ENCODE measurements at places on chromosomes 11 and 22.

- no peak for DNase-seq
Observed at GRCh38 chr11:47136327-47136726, 40.4 kb downstream of the ARFGAP2 start.

DNA sequence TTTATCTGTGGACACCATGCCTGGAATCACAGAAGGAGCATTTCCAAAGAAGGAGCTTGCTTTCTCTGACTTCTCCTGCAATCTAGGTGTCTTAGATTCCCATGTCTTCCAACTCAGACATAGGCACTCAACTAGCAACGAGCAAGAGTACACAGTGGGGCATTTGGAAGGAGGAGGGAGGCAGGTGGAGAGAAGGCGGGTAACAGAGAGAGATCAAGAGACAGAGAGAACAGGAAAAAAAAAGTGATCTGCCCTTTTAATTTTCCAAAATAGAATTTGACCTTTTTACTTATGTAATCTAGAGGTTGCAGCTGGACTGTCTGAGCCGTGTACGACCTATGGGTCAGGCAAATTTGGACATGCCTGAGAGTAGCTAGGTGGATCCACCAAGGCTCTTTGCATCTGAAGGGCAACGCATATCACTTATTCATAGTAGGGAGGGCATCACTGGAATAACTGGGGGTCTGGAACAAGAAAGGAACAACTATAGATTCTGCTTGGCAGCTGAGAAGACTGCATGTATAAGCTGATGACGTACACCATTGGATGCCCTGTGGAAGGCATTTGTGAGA is 37.3 kb upstream of the POGLUT3 start:
- DNase-seq: no peak

GRCh38 chr11:100515087-100515486 is 172.0 kb upstream of the ARHGAP42 start:
- DNase-seq: no peak

GRCh38 chr11:22957786-22958185 is 97.5 kb upstream of the CCDC179 start:
- DNase-seq: no peak

- no peak for DNase-seq
Observed at GRCh38 chr11:60214386-60214785, 28.6 kb downstream of the MS4A4E start.

DNA sequence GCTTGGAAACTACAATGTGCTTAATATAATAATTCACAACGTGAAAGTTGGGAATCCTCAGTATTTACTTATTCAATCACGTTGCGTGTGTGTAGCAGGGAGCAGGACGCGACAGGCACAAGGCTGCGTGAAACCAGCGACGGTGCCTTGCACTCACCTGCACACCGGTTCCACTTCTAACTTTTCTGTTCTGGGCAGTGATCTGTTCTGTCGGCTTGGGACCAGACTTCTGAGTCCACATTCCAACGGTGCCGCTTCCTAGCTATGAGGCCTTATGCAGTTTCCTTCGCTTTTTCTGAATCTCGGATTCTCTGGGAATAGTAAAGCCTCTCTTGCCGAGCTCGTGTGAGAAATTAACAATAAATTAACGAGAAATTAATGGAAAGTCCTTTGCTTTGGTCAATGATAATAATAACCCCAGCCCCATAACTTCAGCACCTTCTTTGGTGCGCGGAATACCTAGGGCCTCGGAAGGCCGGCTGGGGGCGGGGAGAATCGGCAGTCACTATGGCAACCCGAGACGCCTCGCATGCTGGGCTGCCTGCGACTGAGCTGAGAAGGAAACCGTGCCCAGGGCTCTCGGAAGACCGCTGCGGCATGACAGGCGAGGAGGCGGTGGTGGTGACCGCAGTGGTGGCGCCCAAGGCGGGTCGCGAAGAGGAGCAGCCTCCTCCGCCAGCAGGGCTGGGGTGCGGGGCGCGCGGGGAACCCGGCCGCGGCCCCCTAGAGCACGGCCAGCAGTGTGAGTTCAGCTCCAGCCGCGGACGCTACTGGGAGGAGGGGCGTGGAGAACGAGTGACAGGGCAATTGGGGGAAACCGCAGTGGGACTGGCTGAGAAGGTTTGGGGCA is at the start of gene C11orf97:
Gene C11orf97 (plus strand): TSS at position 530 of the 850 bp plus-strand sequence. CDS start 68 bp downstream, at position 598.
- DNase-seq: peak; percentile 69

GRCh38 chr11:132782102-132782501 is 750.2 kb downstream of the OPCML start:
- DNase-seq: no peak

GRCh38 chr22:42910221-42910942 is 53.3 kb upstream of the ARFGAP3 start:
- no peak for DNase-seq

GRCh38 chr22:39244136-39244495 is 666 bp downstream of the PDGFB start:
- no peak for DNase-seq

GRCh38 chr11:2810411-2811205 is 75.0 kb downstream of the CDKN1C start:
- peak; percentile 2 for DNase-seq

DNA sequence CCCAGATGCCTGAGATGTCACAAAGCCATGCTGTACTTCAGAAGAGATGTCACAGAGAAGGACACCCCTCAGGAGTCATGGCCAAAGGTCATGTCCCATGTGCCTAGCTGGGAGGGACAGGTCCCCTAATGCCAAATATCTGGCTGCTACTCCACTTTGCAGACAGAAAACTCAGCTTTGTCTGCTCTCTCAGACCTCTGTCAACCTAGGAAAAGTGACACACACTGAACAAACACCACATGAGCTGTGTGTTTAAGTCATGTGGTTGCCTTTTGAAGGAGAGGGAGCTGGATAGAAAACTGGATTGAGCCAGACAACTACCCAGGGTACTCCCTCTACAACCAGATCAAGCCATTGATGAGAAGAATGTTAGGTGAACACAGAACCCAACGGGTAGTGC is 3.5 kb downstream of the TRIM66 start:
- no peak for DNase-seq

GRCh38 chr22:37218771-37219411 is 6.6 kb upstream of the SSTR3 start:
- DNase-seq: no peak

- DNase-seq: no peak
Observed at GRCh38 chr11:68798221-68798813, 43.4 kb downstream of the CPT1A start.

DNA sequence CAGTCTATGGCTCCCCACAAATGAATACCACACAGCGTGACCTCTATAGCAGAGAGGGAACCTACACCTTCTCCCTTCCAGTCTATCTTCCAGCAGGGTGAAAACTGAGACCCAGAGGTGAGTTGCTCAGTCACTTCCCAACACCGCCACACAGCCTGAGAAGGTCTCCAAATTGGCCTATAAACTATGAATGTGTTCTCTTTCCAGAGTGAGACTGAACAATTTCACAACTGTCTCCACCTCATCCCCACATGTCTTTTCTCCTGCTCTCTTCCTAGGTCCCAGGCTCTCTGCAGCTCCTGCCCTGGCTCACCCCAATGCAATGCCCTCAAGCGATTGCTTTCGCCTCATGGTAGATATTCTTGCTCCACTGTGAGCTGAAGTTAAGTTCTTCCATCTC is 14.0 kb downstream of the CLMP start:
- DNase-seq: no peak

DNA sequence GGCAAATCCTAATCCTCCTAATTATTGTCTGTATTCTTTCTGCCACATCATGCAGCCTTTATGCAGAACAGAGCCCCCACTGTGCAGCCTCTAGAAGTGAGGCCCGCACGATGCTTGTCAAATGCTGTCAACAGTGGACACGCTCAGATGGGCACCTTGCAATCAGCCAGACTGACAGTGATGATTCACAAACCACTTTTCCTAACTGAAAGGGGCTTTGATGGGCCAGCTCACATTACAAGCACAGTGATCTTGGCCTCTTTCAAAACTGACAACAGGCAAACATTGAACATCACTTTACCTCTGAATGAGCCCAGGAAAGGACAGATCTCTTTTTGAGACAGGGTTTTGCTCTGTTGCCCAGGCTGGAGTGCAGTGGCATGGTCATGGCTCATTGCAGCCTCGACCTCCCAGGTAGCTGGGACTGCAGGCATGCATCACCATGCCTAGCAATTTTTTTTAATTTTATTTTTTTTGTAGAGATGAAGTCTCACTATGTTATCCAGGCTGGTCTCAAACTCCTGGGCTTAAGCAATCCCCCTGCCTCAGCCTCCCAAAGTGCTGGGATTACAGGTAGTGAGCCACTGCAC is 18.0 kb upstream of the E2F8 start:
- DNase-seq: no peak

GRCh38 chr22:42399315-42400271 is 32.6 kb downstream of the NFAM1 start:
- DNase-seq: no peak

- no peak for DNase-seq
Observed at GRCh38 chr11:128707681-128708080, 13.8 kb downstream of the FLI1 start.

DNA sequence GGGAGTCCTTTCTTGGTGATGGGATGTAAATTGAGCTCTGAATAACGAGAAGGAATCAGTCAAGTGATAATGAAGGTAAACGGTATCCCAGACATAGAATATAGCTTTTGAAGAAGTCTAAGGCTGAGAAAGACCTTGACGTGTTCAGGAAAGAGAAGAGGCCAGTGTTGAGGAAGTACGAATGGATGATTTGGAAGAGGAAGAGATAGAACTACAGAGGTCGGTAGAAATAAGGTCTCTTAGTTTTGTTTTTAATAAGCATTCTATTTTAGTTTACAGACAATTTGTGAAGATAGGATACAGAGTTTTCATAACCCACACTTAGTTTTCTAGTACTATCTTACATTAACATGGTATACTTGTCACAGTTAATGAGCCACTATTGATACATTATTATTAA is 1598.1 kb downstream of the FAM181B start:
- DNase-seq: no peak

DNA sequence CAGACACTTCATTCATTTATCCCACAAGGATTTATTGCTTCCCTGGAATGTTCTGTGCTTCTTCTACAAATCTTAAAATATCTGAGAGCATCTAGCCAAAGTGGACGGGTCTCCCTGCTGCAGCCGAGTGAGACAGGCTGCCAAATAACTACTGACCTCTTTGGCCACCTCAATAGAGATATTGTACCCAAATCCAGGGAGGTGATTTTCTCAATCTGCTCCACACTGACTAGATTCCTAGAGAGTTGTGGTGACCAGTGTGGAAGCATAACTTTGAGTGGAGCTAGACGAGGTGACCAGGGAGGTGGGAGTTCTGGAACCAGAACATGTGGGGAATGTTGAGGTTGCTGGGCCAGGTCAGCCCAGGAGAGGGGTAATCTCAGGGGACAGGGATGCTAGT is 77.5 kb downstream of the THAP12 start:
- DNase-seq: no peak

DNA sequence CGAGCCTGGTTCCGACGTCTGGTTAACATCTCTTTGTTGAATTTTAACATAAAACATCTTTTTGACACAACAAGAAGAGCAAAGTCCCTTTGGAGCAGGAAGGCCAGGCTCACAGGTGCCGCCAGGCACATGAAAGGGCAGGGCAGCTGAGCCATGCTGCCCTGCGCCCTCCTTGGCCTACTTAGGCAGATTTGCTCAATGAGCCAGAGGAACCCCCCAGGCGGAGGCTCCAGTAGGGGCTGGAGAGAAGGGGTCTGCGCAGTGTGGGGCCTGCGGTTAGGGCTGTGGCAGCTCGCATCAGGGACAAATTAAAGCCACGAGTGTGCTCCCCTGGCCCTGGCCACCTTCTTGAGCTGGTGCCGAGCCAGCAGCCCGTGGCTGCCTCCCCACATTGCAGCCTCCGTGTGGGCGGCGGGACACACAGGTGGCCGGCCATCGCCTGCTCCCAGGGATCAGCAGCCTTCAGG is 9.9 kb upstream of the SLC22A12 start:
- DNase-seq: peak; percentile 16

- no peak for DNase-seq
Observed at GRCh38 chr11:86172894-86173293, 71.7 kb upstream of the EED start.

DNA sequence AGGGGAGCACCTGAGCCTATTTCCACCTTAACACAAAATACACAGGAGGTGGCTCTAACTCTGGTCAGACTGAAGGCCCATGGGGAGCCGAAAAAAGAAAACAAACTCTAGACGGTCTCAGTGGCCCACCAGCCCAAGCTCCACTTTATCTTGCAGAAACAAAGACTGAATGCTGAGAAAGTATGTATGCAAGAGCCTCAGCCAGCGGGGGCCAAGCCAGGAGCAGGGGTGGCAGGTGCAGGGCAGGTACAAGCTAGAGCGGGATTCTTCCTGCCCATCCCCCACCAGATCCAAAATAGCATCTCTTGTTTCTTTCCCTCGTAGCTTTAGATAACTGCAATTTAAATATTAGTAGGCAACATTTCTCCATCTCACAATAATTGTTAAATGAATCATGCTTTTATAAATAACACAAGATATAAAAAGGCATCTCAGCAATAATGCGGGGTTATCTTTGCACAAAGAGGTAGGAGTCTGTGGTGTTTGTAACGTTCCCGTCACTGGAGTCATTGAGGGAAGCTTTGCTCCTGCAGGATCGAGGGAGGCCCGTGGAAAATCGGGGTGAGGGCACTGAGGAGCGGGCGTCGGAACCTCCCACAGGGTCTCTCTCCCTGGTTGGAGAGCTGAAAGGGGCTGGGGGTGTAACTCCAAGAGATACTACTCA is 418.0 kb downstream of the SHANK2 start:
- no peak for DNase-seq

DNA sequence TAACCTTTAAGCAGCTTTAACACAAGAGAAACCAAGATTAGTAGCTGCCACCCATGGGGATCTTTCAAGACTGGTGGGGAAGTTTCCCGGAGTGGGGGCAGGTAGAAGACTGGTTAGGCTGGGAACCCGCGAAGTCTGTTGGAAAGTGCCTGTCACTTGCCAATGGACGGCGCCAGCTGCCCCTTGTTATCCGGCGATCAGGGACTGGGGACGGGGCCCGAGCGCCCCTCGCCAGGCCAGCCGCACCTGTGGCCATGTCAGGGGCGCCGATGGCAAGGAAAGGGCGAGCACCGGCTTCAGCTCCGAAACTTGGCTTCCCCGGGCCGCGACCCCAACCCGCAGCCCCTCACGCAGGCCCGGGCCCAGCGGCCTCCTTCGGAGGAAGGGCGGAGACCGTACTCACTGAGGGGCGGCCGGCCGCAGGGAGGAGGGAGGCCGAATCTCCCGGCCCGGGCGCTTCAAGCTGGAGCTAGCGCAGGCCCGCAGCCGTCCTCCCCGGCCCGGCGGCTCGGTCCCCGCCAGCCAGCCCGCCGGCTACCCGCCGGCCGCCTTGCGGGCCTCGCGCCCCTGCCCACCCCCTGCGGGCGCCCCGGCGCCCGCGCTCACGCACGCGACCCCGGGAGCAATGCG is 539 bp downstream of the EIF4ENIF1 start:
- DNase-seq: no peak

DNA sequence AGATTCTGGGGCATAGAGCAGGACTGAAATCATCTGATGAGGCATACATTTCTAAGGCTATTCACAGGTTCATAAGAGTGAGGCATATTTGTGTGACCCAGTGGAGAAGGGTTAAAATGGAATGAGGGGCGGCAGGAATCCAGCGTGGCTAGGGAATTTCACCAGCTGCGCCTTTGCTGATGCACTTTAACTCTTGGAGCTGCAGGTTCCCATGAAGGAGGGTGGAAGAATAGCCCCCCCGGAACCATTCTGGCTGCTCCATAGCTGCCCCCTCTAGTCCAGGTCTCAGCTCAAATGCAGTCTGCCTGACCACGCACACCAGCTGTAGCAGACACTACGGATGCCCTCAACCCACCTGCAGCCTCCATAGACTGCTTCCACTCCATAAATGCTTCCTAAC is 31.5 kb downstream of the TENM4 start:
- no peak for DNase-seq

GRCh38 chr11:379205-380094 is 10.2 kb downstream of the B4GALNT4 start:
- DNase-seq: no peak

All from dorsolateral prefrontal cortex (tissue), 122 donors.